ENCODE measurements at places on chromosomes 6 and 20. TPM values are rescaled to one million over a fixed set of nuclear protein-coding genes. Genes with fewer than 3 reads are reported as not detected.

The POU5F1 gene
- total RNA-seq = 4.5 TPM

The PLG gene
- total RNA-seq = not detected

DNA sequence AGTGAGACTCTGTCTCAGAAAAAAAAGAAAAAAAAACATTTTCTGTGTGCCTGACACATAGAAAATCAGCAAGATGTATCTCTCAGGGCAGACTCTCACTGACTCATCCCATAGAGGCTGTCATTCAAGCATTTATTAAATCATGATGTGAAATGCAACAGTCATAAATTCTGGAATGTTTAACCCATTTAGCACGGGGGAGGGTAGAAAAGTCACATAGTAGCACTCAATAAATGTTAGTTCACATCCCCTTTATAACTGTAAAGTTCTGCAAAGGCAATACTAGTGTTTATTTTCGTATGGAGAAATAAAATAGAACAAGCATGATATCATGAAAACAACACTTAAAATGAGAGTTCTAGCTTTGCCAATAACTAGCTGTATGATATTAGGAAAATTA lies 15.5 kb upstream of the CARMIL1 start:
- H3K4me1 ChIP-seq = no peaks in the 10 kb centered on the region
- DNase-seq = no peak
- no peak overlapping the region for H3K27ac ChIP-seq

DNA sequence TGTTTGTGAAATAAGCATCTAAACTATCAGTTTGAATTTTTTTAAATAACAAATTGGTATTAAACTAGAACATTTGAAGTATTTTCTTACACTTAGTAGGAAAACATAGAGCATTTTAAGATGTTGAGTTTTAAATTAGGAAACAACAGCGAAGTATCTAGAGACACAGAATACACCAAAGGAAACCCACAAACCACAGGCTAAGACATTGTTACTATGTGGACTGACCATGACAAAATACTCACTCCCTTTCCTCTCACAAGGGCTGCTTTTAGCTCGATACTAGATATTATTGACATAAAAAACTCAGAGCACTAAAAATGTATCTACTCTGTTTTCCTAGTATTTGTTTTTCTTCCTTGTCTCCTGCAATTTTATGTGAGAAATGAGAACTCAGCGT lies 266.0 kb upstream of the CITED2 start:
- no peak for DNase-seq
- H3K27ac ChIP-seq = no peak overlapping the region
- H3K36me3 ChIP-seq = no peaks in the 10 kb centered on the region
- H3K27me3 ChIP-seq = no peaks in the 10 kb centered on the region

DNA sequence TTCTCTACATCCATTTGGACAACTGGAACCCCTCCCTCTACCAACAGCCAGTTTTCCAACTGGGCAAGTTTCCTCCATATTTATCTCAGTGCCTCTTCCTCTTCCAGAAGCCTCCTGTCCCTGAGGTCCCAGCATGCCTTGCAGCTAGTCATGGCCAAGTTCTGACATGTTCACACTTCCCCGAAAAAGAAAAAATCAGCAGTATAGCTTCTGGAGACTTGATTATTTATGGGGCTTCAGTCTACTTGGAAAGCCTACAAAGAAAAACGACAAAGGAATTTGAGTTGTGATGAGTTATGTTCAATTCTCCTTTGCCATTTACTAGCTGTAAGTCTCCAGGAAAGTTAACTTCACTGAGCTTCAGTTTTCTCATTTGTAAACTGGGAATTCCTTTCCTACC lies 406.5 kb downstream of the MAFB start:
- no peak for DNase-seq
- no peaks in the 10 kb centered on the region for H3K36me3 ChIP-seq
- H3K4me3 ChIP-seq = no peak overlapping the region
- H3K27ac ChIP-seq = no peak overlapping the region
- no peaks in the 10 kb centered on the region for H3K27me3 ChIP-seq

Measured in breast epithelium (tissue), 4 donors.